ENCODE measurements at places on chromosomes 2 and 18. TPM values are rescaled to one million over a fixed set of nuclear protein-coding genes. Genes with fewer than 3 reads are reported as not detected.

The ZNF516 gene
- 26.1 TPM for total RNA-seq

The CD226 gene
- total RNA-seq: 0.82 TPM

DNA sequence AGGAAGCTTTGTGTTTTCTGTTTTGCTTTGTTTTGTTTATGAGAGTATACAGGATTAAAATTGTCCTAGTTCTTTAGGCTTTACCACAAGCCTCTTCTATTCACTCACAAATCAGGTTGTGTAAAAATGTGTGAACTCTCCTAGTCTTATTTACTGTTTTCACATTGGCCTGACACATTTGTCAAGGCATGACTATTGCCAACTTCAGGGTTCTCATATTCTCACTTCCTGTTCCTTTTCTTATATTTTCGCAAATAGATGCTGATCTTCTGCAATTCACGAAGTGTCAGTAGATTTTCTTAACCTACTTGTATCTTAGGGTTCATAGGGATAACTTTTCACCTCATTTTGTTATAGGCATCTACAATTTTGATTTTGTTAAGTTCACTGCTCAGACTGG lies 67.1 kb downstream of the CCDC102B start:
- no peak overlapping the region for H3K4me3 ChIP-seq
- no peaks in the 10 kb centered on the region for H3K36me3 ChIP-seq
- peaks cover 4% of the 10 kb centered on the region for H3K4me1 ChIP-seq
- H3K27me3 ChIP-seq: no peaks in the 10 kb centered on the region

DNA sequence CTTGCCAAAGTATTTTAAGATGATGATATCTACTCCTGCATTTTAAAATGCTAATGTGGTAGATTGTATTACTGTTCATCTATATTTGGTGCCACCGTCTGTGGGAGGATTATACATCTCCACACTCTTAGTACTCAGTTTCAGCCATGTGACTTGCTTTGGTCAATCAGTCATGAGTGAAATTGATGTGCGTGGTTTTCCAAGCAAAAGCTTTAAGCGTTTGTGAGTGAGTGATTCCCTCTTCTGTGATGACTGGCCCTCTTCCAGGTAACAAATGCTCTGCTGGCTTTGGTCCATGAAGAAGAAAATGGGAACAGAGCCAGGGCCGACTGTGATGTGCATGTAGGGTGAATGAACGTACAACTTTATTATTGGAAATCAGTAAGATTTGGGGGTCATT lies 330.4 kb downstream of the LPIN1 start:
- H3K27me3 ChIP-seq: peaks cover 5% of the 10 kb centered on the region
- no peak overlapping the region for H3K4me3 ChIP-seq
- no peak overlapping the region for H3K27ac ChIP-seq

- no peaks in the 10 kb centered on the region for H3K36me3 ChIP-seq
- no peak for DNase-seq
- no peak overlapping the region for H3K4me3 ChIP-seq
- H3K27ac ChIP-seq: no peak overlapping the region
- H3K27me3 ChIP-seq: no peaks in the 10 kb centered on the region
- H3K4me1 ChIP-seq: no peaks in the 10 kb centered on the region
Observed at GRCh38 chr2:144759746-144760145, 239.8 kb upstream of the ZEB2 start.

DNA sequence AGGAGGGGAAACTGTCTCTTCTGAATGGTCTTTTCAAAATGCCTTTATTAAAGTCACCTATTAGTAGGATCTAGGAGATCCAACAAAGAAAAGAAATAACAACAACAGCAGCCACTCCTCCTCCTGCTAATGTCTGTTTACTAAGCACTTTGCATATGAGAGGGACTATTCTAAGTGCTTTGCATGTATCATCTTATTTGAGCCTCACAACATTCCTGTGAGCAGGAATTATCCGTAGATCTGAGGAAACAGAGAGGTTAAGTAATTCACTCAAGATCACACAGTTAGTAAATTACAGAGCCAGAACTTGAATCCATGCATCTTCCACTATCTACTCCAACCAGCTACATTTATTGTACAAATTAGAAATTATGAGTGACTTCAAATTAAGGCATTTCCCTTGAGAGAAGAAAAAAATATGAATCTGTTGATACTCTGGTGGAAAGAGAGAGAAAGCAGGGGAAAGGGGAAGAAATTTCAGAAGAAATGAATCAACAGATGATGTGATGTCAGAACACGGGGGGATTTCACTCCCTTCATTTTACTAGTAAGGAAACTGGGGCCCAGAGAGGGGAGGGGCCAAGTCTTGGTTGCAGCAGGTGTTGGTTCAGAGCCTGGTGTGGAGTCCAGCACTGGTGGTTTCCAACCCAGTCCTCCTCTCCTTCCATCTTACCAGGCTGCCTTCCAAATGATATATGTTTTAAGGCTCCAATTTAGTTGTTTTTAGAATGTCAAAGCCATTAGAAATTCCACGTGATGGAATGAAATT lies 49.7 kb downstream of the TSN start:
- no peak overlapping the region for H3K4me3 ChIP-seq
- peaks cover 8% of the 10 kb centered on the region for H3K27me3 ChIP-seq
- H3K36me3 ChIP-seq: peaks cover 6% of the 10 kb centered on the region
- H3K27ac ChIP-seq: no peak overlapping the region
- H3K4me1 ChIP-seq: peaks cover 6% of the 10 kb centered on the region
